SK-MEL-5 (cell line): ENCODE measurements at places on chromosomes 1 and 21. TPM values are rescaled to one million over a fixed set of nuclear protein-coding genes. Genes with fewer than 3 reads are reported as not detected.
A peak's percentile ranks its signal among the peaks of the same experiment; 100 is the strongest.

DNA sequence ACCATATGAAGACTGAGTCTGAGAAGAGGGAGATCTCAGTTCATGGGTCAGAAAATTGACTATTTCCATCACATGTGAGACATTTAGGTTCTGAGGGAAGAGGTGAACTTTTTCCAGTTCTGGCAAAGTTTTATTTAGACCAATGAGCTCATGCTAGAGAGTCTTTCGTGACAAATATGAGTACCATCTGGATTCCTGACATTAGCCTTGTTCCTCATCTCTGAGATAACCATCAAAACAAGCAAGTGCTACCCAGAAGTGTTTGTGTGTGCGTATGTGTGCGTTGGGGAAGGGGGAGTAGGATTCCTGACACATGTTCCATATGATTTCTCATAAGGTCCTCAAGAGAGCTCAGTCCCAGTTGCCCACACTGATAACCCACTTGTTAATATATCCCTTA lies 120.6 kb downstream of the FASLG start:
- no peak for DNase-seq

ZMYM1 gene
- 18.8 and 19.3 TPM in 2 replicates for total RNA-seq

- no peak for DNase-seq
Observed at GRCh38 chr1:228953207-228953606, 217.9 kb downstream of the RHOU start.

DNA sequence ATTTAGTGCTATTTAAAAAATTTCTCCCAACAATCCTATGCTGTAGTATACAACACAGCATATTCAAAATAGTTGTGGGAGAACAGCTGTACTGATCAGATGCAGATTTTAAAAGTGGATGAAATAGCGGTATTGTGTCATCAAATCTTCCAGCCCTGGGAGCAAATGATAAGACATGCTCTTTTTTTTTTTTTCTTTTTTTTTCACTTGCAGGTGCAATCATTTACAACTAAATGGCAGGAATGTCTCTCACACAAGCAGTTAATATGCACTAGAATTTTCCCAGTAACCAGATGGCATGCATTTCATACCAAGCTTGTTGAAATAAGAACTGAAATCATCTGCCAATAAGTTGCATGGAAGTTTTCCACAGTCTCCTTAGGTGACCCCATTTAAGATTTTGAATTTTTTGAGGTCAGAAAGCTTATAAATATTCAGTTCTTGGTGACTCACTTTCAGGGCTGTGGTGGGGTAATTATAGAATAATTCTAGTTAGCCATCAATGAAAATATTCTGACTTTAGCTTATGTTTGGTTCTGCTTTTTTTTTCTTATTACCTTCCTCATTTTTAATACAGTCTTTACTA lies 623.9 kb upstream of the NR5A2 start:
- DNase-seq, result no peak

KIAA0319L gene
- 43.8 and 53.4 TPM in 2 replicates for total RNA-seq

DNA sequence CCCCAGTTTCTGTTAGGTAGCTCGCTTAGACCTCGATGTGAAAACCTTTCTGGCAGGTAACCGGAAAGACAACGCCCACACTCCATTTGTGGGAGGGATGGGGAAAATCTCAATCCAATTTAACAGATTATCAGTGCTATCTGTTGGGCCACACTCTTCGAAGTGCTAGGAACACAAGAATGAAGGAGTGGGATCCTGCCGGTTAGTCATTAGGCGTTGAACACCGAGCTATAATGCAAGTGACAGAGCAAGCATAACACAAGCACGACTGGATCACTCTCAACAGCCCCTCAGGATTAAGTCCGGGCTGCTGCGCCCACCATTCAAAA lies 531 bp downstream of the SNIP1 start:
- no peak for DNase-seq

CCSAP gene
- total RNA-seq, result 26.2 and 26.6 TPM in 2 replicates

DNA sequence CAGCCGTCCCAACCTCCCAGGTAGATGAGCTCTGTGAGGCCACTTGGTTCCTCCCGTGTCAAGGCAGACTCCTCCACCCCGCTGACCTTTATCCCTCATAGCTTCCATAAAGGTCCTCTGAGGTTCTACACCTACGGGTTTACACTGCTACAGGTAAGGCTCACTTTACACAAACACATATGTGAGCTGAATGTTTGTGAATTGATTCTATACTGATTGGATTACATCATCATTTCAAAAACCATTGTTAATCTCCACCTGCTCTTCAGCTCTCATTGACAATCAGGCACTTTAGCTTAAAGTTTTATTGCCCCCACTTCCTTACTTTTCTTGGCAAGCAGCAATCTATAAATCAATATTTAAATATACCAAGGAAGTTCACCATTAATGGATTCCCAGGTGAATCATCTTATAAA lies 12.8 kb upstream of the RGS16 start:
- DNase-seq, result no peak

BTBD19 gene
- total RNA-seq, result 0.69 TPM in 1 of 2 replicates, not detected in the other

DNA sequence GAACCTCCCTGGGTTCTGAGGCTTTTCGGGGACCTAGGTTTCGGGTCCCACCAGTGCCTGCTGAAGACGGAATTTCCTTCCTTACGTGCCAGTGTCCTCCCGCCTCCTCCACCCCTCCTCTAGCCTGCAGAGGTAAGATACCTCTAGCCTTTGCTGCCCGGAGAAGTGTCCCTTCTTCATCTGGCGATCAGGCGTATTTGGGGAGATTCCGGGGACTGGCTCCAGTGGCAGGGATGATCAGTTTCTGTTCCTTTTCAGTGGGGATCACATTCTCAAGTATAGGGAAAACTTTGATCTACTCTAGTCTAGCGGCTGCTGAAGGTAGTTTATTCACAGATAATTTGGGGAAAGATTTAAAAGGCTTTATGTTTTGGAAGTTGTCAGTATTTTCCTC lies 674 bp downstream of the CEP350 start:
- DNase-seq, result peak; percentile 15

DNA sequence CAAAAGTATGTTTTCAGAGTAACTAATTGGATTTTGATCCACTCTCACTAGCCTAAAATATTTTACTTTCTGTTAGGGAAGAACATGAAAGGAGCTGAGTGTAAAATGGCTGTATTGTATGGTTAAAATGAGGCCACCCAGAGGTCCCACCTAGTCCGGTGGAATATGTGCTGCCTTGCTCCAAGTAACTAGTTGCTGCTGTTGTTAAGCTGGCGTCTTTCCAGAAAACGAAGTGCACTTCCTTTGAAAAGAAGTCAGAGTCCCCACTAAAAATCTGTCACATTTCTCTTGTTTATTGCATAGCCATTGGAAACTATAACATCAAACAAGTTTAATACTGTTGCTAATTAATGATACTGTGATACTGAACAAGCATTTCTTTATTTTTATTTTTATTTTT lies 3.2 kb downstream of the SLC25A33 start:
- DNase-seq, result no peak

GRCh38 chr1:7388141-7388487 lies 383.0 kb upstream of the VAMP3 start:
- no peak for DNase-seq

- DNase-seq, result peak; percentile 95
Observed at GRCh38 chr21:46228345-46229051, at the start of gene LSS. TSS of gene LSS (minus strand) at chr21:46228774. CDS start at chr21:46228745, 29 bp downstream.

ELAPOR1 gene
- total RNA-seq, result 0.35 TPM in 1 of 2 replicates, not detected in the other

GRCh38 chr1:16207318-16208269 lies 4.9 kb downstream of the ARHGEF19 start:
- no peak for DNase-seq

AKR1A1 gene
- total RNA-seq, result 43.9 and 53.3 TPM in 2 replicates

VWA5B1 gene
- total RNA-seq, result not detected in 2 replicates
